ENCODE measurements at places on chromosomes 6 and 20.

GRCh38 chr20:8215361-8215781 is 83.3 kb downstream of the PLCB1 start:
- DNase-seq, result no peak

- DNase-seq, result no peak
Observed at GRCh38 chr20:33716498-33716897, 3.6 kb downstream of the PXMP4 start.

- DNase-seq, result no peak
Observed at GRCh38 chr6:113846577-113846976, 10.6 kb upstream of the MARCKS start.

DNA sequence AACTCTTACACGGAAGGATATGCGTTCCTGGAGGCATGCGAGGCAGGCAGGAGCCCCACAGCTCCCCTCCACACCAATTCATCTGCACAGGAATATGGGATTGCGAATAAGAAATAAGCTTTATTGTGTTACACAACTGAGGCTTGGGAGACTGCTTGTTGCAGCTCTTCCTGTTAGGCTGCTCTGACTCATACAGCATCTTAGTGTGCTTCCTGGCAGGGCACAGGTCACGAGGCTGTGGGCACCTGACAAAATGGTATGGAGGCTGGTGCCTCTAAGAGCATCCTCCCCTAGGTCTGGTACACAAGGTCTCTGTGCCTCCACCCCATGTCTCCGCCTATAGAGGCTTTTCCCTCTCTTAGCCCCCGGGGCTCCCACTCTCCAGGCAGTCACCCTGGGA is 6.8 kb downstream of the SLC22A3 start:
- DNase-seq, result no peak

DNA sequence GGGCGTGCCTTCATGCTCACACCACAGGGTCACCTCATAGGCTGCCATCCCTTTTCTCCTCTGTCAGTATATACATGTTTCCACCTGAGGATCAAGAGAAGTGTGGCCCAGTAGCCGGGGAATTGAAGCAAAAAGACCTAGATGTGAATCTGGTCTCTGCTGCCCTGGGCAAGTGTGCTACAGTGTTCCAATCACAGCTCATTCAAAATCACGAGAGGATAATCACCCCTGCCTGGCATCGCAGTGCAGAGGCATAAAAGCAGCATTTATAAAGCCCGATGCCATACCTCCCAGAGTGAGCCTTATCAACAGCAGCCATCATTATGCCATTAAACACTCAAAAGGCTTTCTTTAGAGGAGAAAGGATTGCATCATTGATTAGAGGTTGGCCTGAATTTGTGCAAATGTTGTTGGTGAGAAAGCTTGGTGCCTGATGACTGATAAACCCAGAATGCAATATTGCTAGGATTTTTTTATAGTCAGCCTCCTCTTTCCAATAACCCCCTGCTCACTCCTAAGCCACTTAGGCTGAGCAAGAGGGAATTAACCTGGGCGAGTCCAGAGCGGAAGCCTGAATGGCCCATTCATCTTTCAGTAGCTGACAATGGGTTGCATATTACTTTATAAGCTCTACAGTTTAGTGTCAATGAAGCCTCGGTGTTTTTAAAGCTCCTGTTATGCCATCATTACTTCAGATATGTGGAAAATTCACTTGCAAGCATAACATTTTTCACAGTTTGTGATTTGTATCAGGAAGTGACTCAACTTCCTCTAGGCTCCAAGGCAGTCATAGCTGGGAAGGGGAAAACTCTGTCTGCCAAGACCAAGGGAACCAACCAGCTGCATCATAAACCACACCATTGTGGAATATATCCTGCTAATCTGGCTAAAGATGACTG is 92.5 kb upstream of the NXT1 start:
- DNase-seq, result no peak

DNA sequence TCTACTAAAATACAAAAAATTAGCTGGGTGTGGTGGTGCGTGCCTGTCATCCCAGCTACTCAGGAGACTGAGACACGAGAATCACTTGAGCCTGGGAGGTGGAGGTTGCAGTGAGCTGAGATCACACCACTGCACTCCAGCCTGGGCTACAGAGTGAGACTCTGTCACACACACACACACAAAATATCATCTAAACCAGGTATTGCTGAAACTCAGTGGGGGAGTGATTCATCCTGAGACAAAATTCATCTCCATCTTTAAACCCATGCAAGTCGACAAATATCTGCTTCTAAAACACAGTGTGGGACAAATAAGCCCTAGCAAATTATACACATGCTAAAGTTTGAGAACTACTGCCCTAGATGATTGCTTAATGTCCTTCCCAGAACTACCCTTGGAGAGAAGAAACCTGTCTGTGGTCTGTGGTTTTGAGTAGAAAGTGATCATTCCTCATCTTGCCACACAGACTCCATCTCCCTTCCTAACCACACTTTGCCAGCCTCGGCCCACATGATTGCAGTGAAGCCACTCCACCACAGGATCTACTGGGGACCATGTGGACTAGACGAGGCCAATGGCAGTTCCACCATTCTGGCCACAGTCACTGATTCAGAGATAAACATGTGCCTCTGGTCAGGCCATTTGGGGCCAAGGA is 130.3 kb downstream of the OPRM1 start:
- DNase-seq, result no peak

DNA sequence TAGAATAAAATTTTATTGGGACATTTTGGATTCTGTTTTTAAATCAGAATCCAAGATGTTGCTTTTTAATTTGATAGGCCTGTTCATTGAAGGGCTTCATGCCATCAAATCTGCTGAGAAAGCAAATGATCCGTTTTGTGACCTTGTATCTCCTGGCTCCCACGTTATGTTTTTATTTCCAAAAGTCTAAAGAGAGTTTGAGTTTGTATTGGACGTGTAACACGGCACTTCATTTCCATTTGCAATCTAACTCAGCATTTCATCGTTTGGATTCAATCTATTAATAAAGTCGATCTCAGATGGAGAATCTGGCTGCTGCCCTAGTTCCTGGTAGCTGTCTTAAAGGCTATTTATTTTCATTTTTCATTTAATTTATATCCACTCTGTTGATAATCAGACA is 17.0 kb downstream of the KIF25 start:
- no peak for DNase-seq

DNA sequence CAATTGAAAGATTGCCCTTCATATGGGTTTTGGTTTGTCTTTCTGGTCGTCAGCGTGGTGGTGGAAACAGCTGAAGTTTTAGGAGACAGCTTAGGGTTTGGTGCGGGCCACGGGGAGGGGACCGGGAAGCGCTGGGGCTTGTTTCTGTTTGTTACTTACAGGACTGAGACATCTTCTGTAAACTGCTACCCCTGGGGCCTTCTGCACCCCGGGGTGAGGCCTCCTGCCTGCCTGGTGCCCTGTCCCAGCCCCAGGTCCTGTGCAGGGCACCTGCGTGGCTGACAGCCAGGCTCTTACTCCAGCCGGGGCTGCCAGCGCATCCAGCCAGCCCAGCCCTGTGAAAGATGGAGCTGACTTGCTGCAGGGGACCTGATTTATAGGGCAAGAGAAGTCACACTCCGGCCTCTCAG is 22.8 kb downstream of the NPEPL1 start:
- no peak for DNase-seq

GRCh38 chr6:158934157-158934556 is 65.8 kb downstream of the RSPH3 start:
- no peak for DNase-seq

DNA sequence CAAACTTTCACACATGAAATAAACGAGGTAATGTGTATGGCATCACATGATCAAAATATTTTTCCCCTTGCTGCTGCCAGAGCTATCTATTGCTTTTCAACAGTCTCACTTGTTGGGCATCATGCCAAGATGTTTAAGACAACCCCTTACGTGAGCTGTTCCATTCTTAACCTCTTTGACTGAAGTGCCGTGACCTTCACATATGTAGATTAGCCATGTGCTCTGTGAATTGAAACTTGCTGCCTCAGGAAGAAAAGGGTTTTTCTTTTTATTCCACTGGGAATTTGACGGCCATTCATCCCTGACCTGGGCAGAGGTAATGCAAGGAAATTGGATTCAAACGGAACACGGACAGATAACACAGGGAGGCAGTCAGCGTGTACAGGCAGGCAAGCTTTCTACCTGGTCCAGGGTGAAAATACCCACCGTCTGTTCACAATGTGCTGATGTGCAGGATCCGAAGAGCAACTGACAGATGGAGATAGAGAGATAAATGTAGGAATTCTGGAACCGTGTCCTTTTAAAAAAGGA is 14.2 kb downstream of the ARID1B start:
- DNase-seq, result no peak

GRCh38 chr6:10564975-10565673 is 44.0 kb downstream of the GCNT2 start:
- no peak for DNase-seq

- no peak for DNase-seq
Observed at GRCh38 chr20:10253780-10254179, 35.1 kb downstream of the SNAP25 start.

DNA sequence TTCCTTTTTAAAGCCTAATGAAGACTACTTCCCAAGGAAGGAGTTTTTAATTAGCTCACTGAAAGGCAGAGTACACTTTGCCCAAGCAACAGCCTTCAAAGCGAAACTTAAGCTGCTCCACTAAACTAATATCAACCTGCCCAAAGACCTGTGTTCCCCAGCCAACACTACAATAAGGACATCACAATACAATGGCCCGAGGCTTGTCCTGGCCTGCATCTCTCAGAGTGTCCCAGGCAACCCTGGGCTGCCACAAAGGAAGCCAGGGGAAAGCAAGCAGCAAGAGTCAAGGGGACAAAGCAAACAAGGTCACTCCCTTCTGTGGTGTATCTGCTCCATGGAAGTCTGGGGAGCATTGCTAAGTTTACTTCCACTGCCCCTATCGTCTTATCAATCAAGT is 52.3 kb downstream of the PIGU start:
- DNase-seq, result no peak

Data from activated naive CD4-positive, alpha-beta T cell (primary cell).